NCI-H1930 (cell line): ENCODE measurements at places on chromosomes 1 and 21.

GRCh38 chr1:68384872-68385411 is 64.8 kb downstream of the RPE65 start:
- DNase-seq: no peak

DNA sequence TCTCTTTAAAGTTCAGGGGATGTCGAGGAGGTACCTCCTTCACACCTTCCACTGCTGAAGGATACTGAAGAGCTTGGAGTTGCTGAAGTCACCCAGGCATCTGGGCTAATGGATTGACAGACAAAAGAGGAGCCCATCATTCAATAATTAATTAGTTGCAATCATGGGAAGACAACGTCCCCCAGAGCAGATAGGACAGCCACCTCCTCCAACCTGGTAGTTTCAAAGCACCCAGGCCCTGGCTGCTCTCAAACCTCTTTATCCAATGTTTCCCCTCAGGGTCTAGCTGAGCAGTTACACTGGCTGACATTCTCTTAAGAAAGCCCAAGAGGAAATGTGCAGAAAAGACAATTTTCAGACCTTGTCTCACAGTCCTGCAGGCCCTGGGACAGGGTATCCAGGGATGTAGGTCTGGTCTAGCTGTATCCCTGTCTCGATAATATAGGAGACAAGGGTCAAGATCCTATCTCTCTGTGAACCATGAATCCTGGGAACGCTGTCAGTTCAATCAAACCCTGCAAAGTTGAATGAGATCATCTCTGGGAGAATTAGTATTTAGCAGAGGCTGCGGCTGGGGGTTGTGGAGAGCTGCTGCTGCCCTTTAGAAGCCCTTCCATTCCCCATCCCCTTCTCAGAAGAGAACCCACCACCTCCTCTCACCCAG is 1.1 kb downstream of the TSPAN2 start:
- no peak for DNase-seq

GRCh38 chr1:218701131-218701530 is 356.0 kb downstream of the TGFB2 start:
- no peak for DNase-seq

DNA sequence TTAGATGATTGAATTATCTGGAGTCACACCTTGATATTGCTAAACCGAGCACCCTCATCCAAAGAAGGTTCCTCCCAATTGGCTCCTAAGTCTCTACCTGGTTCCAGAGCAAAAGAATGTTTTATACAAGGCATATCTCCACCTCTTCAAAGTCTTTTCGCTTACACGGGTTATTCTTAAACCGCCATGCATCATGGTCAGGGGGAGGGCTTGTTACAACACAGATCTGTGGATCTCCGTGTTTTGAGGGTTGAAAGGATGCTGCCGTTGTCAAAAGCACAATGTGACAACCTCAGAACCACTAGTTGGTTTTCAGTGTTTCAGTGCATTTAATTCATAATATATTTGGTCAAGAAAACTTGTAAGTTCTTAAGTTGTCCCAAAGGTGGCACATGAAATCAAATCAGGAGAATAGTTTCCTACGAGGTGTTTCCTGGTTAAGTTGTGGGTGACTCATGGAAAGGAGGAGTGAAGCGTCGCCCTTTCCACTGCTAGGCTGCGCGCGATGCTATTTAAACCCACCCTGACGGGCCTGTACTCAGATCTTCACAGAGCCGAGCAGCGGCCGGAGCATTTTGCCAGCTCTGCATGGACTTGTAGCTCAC is 1531.6 kb upstream of the TPTE start:
- no peak for DNase-seq

- DNase-seq: no peak
Measured at GRCh38 chr1:205286335-205286950, 35.1 kb downstream of the NUAK2 start.

DNA sequence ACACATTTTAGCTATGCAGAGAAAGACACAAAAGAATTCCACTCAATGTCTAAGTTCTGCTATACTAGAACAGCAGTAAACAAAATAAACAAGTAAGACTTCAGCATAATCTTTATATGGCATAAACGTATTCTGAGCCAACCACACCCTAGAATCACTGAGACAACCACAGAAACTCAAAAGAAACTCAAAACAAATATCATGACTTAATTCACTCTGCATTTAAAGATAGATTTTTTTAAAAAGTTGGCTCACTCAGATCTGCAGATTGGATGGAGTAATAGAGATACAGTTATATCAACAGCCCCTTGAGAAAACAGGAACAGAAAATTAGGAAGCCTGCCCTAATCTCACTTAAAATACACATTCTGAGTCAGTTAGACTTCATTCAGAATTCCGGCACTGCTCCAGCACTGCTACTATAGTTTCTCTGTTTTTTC is 95.0 kb downstream of the COL24A1 start:
- no peak for DNase-seq

DNA sequence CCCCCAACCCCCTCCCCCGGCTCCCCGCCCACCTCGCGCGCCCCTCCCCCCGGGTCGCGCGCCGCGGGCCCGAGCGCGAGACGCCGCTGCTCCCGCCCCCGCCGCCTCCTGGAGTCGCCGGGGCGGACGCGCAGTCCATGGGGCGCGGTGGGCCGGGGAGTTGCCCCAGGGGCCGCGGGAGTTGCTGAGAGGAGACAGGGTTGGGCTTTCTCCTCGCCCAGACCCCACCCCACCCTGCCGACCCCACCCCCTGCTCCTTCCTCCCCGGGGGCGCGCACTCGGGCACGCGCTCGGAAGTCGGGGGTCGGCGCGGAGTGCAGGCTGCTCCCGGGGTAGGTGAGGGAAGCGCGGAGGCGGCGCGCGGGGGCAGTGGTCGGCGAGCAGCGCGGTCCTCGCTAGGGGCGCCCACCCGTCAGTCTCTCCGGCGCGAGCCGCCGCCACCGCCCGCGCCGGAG is at the start of gene LAMC1:
TSS of gene LAMC1 (plus strand) at position 275 of the 455 bp plus-strand sequence. CDS start 297 bp downstream, outside the sequence.
- peak; percentile 80 for DNase-seq

- no peak for DNase-seq
Measured at GRCh38 chr1:8025061-8025670, 943 bp downstream of the ERRFI1 start.

GRCh38 chr21:46173573-46173972 is 10.7 kb downstream of the SPATC1L start:
- no peak for DNase-seq

DNA sequence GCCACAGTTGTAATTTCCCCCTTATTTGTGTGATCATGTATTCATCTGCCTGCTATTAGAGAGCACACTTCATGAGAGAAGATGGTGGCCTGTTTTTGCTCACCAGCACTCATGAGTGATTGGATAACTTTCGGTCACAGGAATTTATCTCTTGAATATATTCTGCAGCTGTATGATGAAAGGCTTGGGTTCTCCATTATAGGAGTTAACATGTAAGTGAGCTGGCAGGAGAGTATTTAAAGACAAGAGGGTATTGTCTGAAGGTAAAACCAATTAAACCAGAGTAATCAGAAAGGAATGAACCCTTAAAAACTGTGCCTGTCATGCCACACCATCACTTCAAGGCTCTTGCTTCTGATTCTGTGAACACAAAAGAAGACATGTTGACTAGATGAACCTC is 574.9 kb upstream of the CAMK1G start:
- no peak for DNase-seq

GRCh38 chr21:44349847-44350772 is 3.3 kb upstream of the TRPM2 start:
- DNase-seq: no peak

DNA sequence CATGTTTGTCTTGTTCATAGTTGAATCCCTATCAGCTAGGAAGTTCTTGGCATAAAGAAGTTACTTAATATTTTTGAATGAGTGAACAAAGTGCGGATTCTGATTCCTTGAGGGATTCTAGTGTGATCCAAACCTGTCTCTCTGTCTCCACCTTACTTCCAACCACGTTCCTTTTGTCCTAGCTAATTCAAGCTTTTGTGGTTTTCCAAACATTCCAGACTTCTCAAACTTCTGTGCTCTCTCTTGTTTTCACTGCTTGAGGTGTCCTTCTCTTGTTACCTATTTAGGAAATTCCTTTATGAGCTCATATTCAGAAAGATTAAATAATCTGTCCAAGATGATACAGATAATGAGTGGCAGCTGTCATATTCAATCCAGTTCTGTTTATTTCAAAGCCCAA is 353.2 kb downstream of the PTBP2 start:
- no peak for DNase-seq

DNA sequence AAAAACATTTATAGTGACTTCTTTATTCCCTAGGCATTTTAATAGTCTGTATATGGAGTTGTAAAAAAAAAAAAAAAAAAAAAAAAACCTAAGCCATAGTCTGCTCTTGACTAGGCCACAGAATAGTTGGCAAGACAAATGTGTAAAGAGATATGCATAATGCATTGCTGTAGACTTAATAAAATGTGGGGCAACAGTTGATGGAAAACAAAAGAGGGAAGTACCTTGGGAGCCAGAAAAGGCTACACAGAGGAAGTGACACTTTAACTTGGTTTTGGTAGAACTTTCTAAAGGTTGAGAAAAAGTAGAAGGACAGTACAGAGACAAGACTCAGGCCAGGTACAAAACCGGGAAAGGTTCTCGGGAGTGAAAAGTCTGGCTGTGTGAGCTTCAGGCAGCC is 802.9 kb upstream of the ADAMTS5 start:
- DNase-seq: no peak

DNA sequence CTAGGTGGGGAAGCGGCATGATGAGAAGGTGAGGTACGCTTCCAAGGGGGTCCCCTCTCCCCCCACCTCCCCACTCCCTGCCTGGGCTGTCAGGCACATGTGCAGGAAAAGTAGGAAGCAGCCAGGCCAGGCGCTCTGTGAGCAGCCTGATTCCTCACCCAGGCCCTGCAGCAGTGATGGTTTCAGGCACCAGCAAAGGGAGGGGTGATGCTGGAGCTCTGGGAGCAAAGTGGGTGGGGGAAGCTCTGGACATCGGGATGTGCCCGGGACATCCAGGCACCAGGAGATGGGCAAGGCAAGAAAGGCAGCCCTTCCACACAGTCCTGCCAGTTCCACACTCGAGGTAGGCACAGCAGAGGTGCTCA is 106.1 kb downstream of the CRYAA start:
- no peak for DNase-seq

DNA sequence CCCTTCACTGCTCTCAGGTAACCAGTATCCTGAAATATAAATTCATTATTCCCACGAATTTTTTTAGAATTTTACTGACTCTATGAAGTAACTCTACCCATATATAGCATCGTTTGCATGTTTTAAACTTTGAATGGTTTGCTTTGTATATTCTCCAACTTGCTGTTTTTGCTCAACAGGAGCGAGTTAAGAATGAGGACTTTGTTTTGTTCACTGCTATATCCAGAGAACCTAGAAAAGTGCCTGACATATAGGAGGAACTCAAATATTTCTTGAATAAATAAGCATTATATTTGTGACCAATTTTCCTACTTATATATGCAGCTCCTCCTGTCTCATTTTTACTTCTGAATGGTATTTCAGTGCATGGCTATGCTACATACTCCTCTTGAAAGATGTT is 43.4 kb downstream of the NUF2 start:
- DNase-seq: no peak

- DNase-seq: no peak
Measured at GRCh38 chr1:200363264-200363933, 46.4 kb downstream of the ZNF281 start.

DNA sequence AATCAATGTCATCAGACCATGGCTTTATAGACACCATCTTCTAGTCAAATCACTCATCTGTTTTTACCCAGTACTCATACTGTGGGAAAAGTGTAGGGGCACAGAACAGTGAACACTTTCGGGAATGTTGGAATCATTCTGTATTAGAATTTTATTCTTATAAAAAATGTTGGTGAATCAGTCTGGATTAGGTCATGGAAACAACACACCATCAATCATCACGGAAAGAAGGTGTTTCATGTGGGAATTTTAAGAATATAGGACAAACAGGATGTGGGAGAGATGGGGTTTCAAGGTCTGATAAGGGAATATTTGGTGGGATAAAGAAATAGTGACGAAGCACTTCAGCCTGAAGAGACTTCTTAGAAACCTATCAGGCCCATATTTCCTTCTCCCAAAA is 17.3 kb downstream of the GBP1 start:
- no peak for DNase-seq

- DNase-seq: no peak
Measured at GRCh38 chr1:160256396-160257046, 5.8 kb downstream of the DCAF8 start.

DNA sequence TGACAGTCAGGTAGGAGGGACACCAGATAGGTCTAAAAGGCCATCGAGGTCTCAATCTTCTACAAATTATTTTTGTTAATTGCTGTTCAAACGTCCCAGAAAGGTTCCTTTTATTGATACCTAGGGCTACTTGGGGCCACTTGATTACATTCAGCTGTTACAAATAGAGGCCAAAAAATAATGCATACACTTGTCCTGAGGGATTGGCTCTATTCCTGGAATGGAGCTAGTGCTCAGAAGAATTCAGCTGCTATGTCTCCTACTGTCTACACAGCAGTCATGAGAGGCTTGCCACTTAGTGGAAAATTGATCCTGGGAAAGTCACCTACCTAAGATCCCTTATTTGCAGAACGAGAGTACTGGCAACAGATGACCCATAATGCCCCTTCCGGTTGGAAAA is 498.3 kb downstream of the ADGRL2 start:
- no peak for DNase-seq

- no peak for DNase-seq
Measured at GRCh38 chr1:224289396-224289795, 40.6 kb downstream of the NVL start.

DNA sequence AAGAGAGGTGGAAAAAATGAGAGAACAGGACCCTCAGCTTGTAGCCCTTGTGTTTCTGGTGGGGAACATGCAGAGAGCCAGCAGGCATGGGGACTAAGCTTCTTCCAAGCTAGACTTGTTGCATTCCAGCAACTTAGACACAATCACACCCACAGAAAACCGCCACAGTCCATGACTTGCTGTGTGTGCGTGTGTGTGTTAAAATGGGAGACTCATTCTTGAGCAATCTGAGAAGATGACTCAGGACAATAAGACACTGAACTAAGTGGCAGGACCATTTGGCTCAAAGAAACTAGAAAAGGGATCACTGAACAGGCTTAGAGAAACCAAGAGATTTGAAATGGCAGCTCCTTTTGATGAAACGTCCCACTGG is 78.0 kb downstream of the HLX start:
- no peak for DNase-seq

DNA sequence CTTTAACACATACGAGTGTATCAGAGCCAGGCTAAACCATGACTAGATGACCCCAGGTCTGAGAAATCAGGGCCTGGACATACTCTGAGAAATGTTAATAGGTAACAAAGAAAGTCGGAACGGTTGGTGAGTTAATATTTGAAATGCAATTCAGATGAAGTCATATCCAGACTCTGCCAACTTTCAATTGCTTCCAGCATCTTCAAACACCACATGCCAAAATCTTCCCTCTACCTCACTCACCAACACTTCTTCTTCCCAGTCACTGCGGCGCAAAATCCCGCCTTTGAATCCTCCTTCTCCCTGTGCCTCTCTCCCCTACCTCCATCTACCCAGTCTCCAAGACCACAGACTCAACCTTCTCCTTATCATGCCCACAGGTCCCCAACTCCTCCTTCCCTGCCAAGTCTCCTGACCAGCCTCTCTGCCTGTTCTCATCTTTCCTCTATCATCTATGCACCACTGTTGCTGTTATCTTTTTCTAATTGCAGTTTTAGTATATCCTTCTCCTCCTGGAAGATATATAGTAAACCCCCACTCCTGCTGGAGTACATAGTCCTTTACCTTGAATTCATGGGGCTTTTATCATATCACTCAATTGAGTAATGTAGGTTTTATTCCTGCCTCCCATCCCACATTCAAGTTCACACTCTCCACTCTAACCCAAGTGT is 41.3 kb downstream of the ZBTB18 start:
- DNase-seq: no peak
